ENCODE measurements at places on chromosomes 6 and 20.

GRCh38 chr6:159311618-159312017 lies 142.4 kb downstream of the FNDC1 start:
- DNase-seq = no peak

GRCh38 chr20:62944746-62945145 lies 6.8 kb downstream of the GID8 start:
- DNase-seq = no peak

DNA sequence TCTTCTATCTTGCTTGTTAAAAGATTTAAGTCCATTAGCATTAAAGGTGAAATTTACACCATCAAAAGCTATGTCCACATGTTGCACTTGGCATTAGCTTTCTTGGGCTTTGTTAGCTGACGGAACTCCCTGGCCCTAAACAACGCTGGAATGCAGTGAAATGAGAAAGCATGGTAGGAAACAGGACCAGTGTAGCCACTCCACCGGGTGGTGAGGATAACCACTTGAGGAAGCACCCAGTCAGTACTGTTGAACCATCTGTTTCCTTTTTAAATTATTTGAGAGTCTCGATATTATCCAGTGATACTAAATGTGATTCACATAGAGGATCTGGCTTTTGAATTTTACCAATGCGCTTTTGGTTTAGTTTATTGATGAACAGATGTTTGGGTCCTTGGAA lies 374.9 kb upstream of the NOX3 start:
- no peak for DNase-seq

DNA sequence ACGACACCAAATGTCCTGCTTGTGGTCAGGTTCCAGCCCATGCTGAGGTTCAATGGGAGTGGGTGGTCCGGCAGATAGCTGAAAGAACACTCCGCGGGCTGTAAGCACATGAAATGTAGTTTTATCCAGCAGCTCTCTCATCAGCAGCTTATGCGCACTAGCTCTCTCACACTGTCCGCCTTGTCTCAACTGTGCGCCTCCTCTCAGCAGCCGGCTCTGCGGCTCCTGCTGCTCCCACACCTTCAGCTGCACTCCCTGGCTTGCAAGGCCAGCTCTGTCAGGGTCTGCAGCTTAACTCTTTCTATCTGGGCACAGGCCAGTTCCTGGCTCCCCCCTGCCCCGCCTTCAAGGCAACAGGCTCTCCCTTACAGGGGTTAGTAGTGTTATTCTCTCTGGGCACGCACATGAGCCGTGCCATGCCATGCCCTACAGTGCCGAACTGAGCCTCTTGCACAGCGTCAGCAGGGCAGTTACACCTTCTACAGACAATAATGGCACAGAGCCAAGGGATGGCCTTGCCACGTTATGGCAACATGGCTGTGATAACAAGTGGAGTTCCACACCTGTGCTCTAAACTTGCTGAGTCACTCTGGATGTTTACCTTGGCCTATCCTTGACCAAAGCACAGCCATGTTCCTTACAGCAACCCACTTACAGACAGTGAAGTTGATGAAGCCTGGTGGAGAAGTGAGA lies 84.0 kb upstream of the LRFN2 start:
- no peak for DNase-seq

DNA sequence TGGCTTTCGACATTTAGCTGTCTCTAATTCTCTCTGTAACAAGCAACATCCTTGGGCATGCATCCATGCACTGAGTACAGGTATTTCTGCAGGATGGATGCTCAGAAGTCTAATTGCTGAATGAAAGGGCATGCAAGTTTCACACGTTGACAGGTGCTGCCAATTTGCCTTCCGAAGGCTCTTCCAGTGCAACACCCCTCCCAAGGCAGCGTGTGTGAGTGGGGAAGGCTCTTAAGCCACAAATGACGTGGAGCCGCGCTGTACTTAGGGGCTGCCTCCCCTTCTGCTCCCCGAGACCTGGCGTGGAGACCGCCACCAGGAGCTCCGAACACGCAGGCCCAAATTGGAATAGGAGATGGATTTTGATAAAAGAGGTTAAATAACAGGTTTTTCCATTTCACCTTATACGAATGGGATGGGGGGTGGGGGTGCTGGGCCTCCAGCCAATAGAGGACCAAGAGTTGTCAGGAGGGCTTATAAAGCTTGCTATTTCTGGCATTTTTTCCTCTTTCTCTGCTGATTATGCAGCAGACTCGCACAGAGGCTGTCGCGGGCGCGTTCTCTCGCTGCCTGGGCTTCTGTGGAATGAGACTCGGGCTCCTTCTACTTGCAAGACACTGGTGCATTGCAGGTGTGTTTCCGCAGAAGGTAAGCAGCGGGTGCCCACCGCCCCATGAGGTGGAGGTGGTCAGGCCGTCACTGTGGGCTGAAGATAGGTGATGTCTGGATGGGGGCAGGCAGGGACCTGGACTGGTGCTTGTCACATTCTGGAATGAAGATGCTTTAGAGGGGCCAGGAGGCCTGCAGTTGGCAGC lies 30.9 kb downstream of the TOX2 start:
- DNase-seq = no peak

GRCh38 chr6:143058987-143059386 lies 1.7 kb upstream of the AIG1 start:
- DNase-seq = no peak

GRCh38 chr6:139961190-139961589 lies 586.7 kb upstream of the CITED2 start:
- no peak for DNase-seq

Measured in central memory CD4-positive, alpha-beta T cell (primary cell).